Cortex of kidney (tissue), 1 donor: ENCODE measurements at places on chromosomes 3 and 15.

DNA sequence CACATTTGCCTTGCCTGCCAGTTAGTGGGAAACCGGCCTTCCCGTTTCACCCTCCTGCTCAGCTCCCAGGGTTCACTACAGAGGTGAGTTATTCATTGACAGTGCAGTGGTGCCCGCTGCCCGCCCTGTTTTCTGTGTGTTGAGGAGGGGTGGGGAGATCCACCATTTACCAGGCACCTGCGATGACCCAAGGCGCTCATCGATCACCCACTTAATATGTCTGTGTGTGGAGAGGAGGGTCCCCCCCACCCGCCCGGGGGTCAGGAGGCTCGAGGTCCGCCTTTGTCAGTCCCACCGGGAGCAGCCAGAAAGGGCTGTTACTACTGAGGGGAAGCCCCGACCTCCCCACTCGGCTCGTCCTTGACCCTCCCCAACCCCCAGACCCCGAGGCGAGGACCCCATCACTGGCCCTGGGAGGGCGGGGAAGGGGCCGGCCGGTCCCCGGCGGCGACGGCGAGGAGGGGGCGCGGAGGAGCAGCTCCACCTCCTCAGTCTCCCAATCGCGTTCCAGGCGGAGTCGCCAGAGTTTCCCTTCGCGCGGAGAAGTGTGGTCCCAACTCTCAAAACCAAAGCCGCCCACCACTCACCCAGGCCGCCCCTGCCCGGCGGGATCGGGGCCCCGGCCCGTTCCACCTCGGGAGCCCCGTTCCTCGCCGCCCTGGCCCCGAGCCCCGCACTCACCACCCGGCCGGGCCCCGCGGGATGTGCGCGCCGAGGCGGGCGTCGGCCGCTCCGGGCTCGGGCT, 1.1 kb downstream of the PLXNB1 start:
- DNase-seq = no peak

GRCh38 chr3:182597621-182598041, 195.7 kb upstream of the ATP11B start:
- no peak for DNase-seq

- DNase-seq = no peak
Measured at GRCh38 chr3:186360779-186361178, 1.3 kb downstream of the DGKG start.

GRCh38 chr3:33006081-33006480, 54.6 kb downstream of the CCR4 start:
- DNase-seq = no peak

- DNase-seq = no peak
Measured at GRCh38 chr3:174303907-174304560, 555.1 kb upstream of the NAALADL2 start.

DNA sequence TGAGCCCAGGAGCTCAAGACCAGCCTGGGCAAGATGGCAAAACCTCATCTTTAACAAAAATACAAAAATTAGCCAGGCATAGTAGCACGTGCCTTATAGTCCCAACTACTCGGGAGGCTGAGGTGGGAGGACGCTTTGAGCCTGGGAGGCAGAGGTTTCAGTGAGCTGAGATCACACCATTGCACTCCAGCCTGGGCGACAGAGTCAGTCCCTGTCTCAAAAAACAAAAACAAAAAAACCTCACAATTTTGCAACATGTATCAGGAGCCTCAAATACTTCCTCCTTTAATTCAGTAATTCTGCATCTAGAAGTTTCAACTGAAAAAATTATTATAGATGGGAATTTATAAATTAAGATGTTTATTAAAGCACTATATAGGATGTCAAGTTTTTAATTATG, 1.1 kb downstream of the MRPL47 start:
- DNase-seq = no peak

DNA sequence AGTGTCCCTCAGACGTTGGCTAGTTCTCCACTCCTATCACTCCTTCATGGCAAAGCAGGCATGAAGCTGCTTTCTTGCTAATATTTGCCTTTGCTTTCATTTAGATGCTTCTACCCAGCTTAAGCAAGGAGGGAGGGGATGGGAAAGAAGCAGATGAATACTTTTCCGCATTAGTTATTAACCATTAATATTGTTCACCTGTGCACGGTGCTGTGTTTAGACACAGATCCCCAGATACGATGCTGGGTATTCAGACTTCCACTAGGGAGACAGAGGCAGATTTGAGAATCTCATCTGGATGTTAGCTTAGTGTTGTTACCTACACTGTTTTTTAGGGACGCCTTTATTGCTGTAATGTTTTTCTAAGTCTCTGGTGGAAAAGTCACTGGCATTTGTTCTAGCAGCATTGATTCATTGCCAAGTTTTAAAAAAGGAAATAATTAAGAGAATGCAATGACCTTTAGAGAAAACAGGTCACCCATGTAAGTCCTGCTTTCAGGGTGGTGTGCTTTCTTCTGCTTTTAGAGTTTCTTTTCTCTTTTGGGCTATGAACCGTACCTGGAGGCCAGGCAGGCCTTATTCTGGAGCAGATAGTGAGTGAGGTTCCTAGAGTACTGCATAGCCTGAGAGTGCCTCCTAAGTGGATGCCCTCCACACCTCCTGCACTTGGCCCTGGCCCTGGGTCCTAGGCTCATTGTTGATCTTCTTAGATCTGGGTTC, 55.5 kb downstream of the MYZAP start:
- no peak for DNase-seq

DNA sequence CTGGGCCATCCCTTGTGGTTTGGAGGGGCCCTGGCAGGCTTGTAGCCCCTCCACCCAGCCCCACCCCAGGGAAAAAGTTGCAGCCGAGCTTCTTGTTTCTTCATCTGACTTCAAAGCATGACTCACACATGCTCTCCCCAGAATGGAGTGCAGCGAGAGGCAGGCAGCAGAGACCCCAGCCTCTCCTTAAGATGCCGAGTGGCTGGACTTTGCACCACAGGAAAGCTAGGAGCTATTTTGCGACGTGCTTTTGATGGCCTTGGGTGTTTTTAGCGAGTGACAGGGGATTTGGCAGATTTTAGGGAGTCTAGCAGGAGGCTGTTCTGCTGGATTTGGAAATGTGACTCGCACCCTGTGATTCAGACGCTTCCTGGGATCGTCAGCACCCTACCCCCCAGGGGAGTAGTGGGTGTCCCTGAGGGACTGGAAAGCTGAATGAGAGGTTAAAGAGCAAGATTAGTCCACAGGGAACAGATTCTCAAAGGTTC, 14.2 kb downstream of the BAHD1 start:
- no peak for DNase-seq

- no peak for DNase-seq
Measured at GRCh38 chr3:171888466-171888865, 45.3 kb downstream of the TMEM212 start.

DNA sequence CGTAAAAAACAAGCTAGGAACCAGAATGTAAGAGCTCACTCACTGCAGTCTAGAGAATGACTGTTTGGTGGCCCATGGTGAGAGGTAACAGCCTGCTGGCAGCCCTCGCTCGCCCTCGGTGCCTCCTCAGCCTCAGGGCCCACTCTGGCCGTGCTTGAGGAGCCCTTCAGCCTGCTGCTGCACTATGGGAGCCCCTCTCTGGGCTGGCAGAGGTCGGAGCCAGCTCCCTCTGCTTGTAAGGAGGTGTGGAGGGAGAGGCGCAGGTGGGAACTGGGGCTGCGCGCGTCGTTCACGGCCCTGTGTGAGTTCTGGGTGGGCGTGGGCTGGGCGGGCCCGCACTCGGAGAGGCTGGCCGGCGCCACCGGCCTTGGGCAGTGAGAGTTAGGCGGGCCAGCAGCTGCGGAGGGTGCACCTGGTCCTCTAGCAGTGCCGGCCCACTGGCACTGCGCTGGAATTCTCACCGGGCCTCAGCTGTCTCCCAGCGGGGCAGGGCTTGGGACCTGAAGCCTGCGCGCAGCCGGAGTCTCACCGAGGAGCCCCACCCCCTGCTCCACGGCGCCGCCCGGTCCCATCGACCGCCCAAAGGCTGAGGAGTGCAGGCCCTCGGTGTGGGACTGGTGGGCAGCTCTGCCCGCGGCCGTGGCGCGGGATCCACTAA, 420.6 kb downstream of the RBMS3 start:
- no peak for DNase-seq
